T follicular helper cell (primary cell): ENCODE measurements at places on chromosomes 2 and 18.

- peak; percentile 26 for DNase-seq
Observed at GRCh38 chr2:19955544-19956422, 34.1 kb downstream of the WDR35 start.

DNA sequence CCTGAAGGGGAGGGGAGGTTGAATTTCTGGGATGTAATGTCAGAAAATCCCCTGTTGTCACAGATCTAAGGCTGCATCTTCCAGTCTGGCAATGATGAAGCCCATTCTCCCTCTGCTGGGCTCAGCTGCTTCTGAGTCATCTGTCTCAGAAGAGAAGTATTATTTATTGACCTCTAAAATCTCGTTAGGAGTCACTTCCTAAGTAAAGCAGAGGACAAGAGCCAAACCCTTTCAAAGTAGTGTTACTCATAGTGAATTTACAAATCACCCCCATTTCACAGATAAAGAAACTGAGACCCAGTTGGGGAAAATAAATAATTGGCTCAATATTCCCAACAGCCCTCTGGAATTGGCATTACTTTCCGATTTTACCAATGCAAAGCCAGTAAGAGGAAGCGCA, 167.3 kb upstream of the SKOR2 start:
- DNase-seq: no peak

DNA sequence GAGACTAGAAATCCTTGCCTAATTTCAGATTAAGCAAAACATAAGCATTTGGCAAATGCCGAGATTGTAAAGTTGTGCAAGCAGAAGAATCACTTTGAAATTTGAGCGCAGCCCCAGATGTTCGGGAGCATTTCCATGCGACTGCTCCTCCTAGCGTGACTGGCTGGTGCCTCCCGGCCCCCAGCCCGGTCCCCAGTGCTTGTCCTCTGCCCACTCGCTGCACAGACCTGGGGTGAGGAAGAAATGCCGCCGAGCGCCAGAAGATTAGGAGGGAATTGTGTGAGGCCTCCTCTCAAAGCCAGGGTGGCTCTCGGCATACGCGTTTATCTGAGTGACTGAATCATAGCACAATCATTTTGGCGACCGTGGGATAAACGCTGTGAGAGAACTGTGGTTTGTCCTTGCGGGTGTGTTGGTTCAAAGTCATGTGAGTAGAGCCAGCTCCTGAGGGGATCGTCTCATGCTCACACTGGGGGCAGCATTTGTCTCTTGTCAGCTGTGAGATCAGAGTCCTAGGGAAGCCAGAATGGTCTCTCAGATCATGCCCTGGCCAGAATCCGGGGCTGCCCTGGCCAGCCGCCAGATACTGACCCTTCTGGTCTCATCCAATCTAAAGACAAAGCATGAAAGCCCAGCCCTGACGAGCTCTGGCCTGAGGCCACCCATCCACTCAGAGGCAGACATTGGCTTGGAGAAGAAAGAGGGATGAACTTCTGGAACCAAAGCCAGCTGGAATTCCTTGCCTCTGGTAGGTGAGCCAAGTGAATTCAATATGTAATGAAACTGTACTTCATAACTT, 189.3 kb downstream of the SH3RF3 start:
- DNase-seq: no peak

- no peak for DNase-seq
Observed at GRCh38 chr2:220275454-220275853, 648.0 kb downstream of the SLC4A3 start.

DNA sequence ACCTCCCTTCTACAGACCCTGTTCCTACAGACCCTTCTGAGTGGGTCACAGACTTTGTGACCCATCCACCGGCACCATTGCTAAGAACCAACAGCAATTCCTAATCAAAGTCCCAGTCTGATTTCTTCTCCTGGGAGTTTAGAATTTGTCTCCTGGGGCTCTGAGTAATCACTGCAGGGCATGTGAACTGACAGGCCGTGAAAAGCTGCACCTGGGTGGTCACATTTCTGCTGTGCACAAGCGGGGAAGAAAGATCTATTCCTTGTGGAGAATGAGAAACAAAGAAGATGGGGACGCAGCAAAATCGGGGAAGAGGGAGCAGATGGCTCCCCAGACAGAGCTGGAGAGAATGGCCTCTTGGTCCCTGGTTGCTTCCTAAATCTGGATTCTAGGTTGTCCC, 151.0 kb downstream of the ARL4C start:
- no peak for DNase-seq

DNA sequence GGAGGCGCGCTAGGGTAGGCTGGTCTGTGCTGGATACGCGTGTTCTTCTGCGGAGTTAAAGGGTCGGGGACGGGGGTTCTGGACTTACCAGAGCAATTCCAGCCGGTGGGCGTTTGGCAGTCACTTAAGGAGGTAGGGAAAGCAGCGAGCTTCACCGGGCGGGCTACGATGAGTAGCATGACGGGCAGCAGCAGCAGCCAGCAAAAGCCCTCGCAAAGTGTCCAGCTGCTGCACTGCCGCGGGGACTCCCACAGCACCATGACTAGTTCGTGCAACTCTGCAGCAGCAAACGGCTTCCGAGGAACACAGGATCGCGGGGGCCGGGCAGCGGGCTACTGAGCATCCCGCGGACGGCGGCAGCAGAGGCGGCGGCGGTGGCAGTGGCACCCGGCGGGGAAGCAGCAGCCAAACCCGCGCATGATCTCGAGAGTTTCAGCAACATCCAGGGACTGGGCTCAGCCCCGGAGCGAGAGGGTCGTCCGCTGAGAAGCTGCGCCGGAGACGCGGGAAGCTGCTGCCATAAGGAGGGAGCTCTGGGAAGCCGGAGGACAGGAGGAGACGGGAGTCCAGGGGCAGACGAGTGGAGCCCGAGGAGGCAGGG, 368 bp downstream of the TMEFF2 start:
- no peak for DNase-seq

- no peak for DNase-seq
Observed at GRCh38 chr2:133504566-133505505, 63.4 kb downstream of the NCKAP5 start.

DNA sequence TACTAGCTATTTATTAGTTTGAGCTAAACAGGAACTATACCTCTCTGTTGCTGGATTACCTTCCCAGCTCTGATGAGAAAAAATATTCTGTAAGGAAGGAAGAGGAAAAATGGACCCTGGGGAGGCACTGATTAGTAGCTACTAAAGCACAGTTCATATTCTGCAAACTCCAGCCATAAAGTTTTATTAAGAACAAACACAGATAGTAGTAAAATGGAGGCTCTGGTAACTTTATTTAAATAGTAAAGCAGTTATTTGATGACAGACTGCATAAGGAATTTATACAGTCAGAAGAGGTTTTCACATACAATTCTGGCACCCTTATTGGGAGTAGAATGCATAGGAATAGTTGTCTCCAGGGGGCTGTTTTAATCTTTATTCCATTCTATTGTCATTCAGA, 84.1 kb downstream of the XIRP2 start:
- no peak for DNase-seq

- no peak for DNase-seq
Observed at GRCh38 chr18:68797871-68798270, at the start of gene CCDC102B. Gene CCDC102B (plus strand): TSS chr18:68798080. CDS start chr18:68836764, 38,684 bp downstream.

- DNase-seq: no peak
Observed at GRCh38 chr2:7071916-7072556, 154.8 kb downstream of the RNF144A start.

- no peak for DNase-seq
Observed at GRCh38 chr2:8805278-8806210, 31.9 kb downstream of the KIDINS220 start.

DNA sequence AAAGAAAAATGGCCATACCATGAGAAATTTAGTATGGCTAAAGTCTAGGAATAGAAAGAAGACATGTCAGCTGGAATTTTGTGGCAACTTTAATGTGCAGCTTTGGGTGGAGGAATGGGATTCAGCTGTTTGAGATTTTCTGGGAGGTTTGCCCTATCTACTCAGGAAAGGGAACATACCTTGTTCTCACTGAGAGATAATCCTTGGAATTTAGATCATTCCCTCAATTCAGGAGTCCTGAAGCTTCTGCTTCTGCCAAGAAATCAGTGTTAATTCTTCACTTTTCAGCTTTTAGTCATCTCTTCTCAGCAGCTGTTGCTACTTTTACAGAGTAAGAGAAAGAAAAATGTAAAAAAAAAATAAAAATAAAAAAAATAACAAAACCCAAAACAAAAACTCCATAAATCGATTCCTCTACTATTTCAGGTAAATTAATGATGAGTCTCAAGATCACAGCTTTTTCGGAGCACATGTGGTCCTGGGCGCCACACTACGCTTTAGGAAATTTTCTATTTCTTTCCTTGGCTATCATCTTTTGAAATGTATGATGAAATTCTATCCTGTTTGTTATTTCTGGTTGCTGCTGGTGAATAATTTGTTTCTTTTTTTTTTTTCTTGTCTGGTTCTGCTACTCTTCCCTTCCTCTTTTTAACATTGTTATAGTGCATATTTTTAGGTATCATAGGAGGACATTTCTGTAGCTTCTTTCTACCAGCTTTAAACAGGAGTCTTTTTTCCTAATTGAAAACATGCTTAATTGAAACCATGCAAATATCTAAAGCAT, 18.9 kb upstream of the BAZ2B start:
- no peak for DNase-seq

DNA sequence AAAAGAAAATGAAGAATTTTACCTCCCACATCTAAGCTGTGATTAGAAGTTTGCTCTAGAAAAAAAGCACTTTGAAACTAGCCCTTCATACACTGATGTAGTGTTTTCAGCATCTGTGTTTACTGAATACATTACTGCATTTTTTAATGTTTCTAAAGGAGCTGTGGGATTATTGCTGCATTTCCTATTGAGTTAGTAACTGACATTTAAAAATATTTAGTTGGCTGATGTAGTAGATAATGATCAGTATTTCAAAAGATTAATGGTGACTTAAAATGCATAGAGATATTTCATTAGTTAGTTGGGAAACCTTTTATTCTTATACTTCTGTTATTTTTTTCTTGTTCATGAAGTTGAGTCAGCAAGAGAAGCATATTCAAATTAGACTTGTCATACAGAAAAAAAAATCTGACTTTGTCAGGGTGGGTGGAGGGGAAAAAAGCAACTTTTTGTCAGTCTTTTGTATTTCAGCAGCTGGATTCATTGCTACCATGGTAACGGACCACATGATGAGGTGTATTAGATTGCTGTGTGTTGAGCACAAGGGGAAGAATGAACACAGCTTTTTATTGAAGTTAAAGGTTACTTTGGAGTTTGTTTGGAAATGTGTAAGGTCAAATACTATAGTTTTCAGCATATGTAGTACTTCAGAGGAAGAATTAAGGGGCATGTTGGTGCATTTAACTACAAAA, at the start of gene DTNA:
Gene DTNA (plus strand): TSS at position 549 of the 692 bp plus-strand sequence. CDS start 45,679 bp downstream, outside the sequence.
- no peak for DNase-seq

- no peak for DNase-seq
Observed at GRCh38 chr18:20966795-20967194, 144.8 kb downstream of the ROCK1 start.

GRCh38 chr2:213766465-213766901, 482.2 kb downstream of the SPAG16 start:
- DNase-seq: no peak
